ENCODE measurements at places on chromosomes 7 and 10. TPM values are rescaled to one million over a fixed set of nuclear protein-coding genes. Genes with fewer than 3 reads are reported as not detected.

The PLPP4 gene
- total RNA-seq: not detected

The SMIM30 gene
- total RNA-seq: 31.9 TPM

The GATA3 gene
- 5.5 TPM for total RNA-seq

The HELLS gene
- 1.9 TPM for total RNA-seq

The IL2RA gene
- total RNA-seq: 2.4 TPM

The WIPF3 gene
- total RNA-seq: 1.4 TPM

The TEX36 gene
- not detected for total RNA-seq

The SRRM3 gene
- total RNA-seq: 4.8 TPM

The NUTM2E gene
- not detected for total RNA-seq

The GDF2 gene
- total RNA-seq: not detected

The BAZ1B gene
- 54.5 TPM for total RNA-seq

The SH2D4B gene
- total RNA-seq: 0.35 TPM

The GJC3 gene
- 0.61 TPM for total RNA-seq

The CCDC201 gene
- total RNA-seq: not detected

The SPAM1 gene
- total RNA-seq: not detected

The NUTM2B gene
- total RNA-seq: 0.48 TPM

The AIFM2 gene
- 135 TPM for total RNA-seq

The PRLHR gene
- not detected for total RNA-seq

The RAPGEF5 gene
- 55.2 TPM for total RNA-seq

The EN2 gene
- total RNA-seq: 0.22 TPM

The FAM131B gene
- total RNA-seq: 1.8 TPM

The ADRA2A gene
- 187 TPM for total RNA-seq

The SPDYE2B gene
- not detected for total RNA-seq

The AMPH gene
- total RNA-seq: 16.4 TPM

The GLUD1 gene
- total RNA-seq: 127 TPM

The HOXA5 gene
- total RNA-seq: 15.3 TPM

The SFTPA2 gene
- not detected for total RNA-seq

The CYCS gene
- total RNA-seq: 107 TPM

The LFNG gene
- 43.8 TPM for total RNA-seq

The TCAF1 gene
- total RNA-seq: 50.8 TPM

The PCDH15 gene
- total RNA-seq: not detected

The HABP2 gene
- not detected for total RNA-seq
